ENCODE measurements at places on chromosomes 13 and 19. TPM values are rescaled to one million over a fixed set of nuclear protein-coding genes. Genes with fewer than 3 reads are reported as not detected.

Gene FLT3LG
- 7.2 TPM for polyA plus RNA-seq

Gene ZNF799
- polyA plus RNA-seq = 1.5 TPM

Gene CACNG7
- polyA plus RNA-seq = not detected

Gene RASGRP4
- polyA plus RNA-seq = 0.24 TPM
